ENCODE measurements at places on chromosomes 5 and 9.

DNA sequence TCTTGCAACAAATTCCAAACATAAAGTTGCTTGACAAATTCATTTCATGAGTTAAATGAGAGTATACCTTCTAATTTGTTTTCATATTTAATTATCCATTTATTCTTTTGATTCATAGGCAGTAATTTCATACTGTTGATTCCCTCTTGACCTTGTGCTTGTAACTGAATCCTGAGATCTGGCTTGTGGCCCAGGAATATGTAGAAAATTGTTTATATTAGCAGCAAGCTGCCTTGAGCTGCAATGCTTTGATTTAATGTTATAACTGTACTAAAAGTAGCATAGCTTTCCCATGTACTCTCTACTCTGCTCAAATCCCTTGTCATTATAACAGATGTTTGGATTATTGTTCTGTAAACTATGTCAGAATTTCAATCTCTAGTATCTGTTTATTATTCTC is 780.7 kb downstream of the NR2F1-AS1 start:
- DNase-seq = no peak

- no peak for DNase-seq
These were observed 309.6 kb downstream of the MLLT3 start for GRCh38 chr9:20312732-20313131.

DNA sequence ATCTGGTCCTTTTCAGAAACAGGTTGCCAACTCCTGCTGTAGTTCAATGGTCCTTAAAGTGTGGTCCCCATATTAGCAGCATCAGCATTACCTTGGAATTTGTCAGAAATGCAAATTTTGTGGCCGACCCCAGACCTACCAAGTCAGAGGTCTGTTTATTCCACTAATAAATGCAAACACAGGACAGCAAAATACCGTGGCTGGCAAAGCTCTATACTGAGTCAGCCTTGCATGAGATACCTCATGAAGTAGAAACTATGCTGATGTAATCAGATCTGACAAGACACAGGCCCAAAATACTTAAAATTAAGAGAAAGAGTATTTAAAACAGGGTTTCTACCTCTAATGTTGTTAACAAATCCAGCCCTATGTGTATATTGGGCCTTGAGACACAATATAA is 3.0 kb downstream of the GOLM1 start:
- DNase-seq = no peak

DNA sequence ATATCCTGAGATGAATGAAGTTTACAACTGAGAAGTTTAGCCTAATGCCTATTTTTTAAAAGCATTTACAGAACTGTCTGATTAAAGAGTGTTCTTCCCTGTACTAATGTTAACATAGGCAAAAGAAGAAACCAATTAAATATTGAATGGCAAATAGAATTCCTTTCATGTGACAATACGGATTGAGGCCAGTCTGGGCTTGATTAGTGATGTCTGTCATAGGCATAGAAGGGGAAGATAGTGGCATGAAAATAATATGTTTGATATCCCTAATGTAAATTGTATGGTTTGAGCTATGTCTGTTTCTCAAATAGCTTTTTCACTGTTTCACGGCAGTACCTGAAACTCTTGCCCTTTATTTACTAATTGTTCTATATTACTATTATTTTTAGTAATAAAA is 443.1 kb upstream of the CLINT1 start:
- DNase-seq = no peak
